ENCODE measurements at places on chromosomes 2 and 18. TPM values are rescaled to one million over a fixed set of nuclear protein-coding genes. Genes with fewer than 3 reads are reported as not detected.

The ELP2 gene
- total RNA-seq, result 111 TPM

The SERPINB8 gene
- 22.0 TPM for total RNA-seq

The CENPA gene
- total RNA-seq, result 0.26 TPM

The FNDC4 gene
- 3.7 TPM for total RNA-seq

The EFEMP1 gene
- total RNA-seq, result 81.2 TPM

The TXNDC2 gene
- 0.21 TPM for total RNA-seq

The LRRTM1 gene
- not detected for total RNA-seq

The SLC14A1 gene
- total RNA-seq, result 136 TPM

The TUBA4B gene
- total RNA-seq, result not detected

The NT5DC4 gene
- total RNA-seq, result not detected

The OTX1 gene
- 0.36 TPM for total RNA-seq

The CCNT2 gene
- total RNA-seq, result 101 TPM

The CXXC1 gene
- total RNA-seq, result 119 TPM

The KIF1A gene
- total RNA-seq, result 1.2 TPM

The SPR gene
- 17.1 TPM for total RNA-seq

The HOXD9 gene
- total RNA-seq, result 19.8 TPM

The UGT1A3 gene
- total RNA-seq, result 20.8 TPM

The TMEM163 gene
- total RNA-seq, result 10.1 TPM

The CD302 gene
- total RNA-seq, result 25.2 TPM

The ANO7 gene
- 1.4 TPM for total RNA-seq

All from ureter (tissue), 1 donor.